ENCODE measurements at places on chromosomes 1 and 21.
A peak's percentile ranks its signal among the peaks of the same experiment; 100 is the strongest.

DNA sequence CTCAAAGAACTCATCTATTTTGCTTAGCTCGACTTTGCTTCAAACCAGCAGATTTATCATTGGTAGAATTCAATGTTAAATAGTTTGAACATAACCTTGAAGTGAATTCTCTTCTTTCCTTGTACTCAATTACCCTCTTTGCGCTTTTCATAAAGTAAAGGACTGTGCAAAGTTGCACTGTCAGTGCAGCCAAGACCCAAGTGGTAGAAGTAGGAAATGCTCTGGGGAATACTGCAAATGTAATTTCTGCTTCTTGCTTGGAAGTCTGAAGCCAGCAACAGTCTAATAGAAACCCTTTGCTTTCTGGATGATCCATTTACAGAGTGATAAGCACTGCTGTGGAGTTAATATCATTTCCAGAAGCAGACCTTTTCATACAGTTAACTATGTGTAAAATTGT, 936.7 kb upstream of the TMPRSS15 start:
- DNase-seq, result no peak

GRCh38 chr1:27506703-27507102, 16.7 kb upstream of the WASF2 start:
- no peak for DNase-seq

DNA sequence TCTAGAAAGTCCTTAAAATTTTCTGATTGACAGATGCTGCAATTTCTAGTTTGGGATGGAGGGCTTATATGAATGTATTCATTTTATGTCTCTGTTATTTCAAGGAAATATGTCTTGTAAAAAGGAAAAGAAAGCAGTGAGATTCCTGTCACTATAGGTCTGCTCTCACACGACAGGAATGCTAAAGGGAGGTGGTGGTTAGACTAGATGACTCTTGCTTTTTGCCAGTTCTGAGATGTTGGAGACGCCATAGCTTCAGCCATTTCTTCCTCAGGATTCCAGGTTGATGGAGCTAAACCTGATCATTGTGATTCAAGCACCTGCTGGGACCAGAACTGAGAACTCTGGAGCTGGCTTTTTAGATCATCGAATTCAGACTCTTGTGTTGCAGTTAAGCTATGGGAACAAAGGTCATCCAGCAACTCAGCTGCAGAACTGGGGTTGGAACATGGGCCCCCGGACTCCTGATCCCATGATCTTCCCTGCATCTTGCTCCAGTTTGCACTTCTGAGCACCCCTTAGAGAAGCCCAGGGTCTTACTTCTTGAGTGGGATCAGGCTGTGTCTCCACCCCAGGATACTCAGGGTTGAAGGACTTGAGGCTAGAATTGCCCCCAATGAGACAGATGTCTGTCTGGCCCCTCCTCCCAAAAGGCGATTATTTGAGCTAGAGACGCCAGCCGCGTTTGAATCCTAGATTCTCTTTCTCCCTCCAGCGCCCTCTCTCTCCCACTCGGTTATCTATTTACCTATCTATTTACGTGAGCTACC, 46.7 kb upstream of the FOXO6 start:
- DNase-seq, result no peak

- DNase-seq, result no peak
Measured at GRCh38 chr1:152029144-152029928, 7.5 kb downstream of the S100A11 start.

DNA sequence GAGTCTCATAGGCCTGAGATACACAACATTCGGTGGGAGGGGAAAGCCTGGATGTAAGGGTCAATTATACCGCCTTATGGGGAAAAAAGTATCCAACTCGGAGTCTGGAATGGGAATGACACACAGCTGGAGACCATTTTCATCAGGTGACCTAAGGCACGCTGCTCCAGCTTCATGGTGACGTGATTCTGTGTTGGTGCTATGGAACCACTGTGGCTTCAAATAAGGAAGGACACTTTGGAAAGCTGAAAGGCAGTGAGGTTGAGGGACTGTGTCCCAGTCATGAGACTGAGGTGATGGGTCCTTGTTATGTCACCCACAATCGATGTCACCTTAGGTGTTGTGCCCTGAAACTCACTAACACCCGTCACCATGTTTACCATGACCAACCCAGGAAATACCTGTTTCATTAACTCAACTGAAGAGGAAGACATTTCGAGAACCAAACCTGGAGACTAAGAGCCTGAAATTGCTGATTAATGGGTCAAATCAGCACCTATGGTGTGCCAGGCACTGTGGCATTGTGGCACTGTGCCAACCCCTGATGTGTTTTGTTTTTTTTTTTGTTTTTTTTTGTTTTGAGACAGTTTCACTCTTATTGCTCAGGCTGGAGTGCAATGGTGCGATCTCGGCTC, 54.5 kb downstream of the IRF2BP2 start:
- DNase-seq, result no peak

DNA sequence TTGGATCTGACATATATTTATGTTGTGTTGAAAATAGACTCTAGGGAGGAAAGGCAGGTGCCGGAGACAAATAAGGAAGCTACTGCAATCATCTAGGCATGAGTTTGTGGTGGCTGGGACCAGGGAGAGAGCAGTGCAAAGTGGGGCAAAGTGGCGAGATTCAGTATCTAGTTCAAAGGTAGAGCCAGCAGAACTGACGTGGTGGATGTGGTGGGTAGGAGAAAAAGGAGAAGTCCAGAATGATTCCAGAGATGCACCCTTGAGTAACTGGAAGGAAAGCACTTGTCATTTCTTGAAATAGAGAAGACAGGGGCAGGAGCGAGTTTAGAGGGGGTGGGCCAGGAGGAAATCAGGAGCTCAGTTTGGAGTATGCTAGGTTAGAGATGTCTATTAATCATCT, 275.2 kb downstream of the KAZN start:
- no peak for DNase-seq

DNA sequence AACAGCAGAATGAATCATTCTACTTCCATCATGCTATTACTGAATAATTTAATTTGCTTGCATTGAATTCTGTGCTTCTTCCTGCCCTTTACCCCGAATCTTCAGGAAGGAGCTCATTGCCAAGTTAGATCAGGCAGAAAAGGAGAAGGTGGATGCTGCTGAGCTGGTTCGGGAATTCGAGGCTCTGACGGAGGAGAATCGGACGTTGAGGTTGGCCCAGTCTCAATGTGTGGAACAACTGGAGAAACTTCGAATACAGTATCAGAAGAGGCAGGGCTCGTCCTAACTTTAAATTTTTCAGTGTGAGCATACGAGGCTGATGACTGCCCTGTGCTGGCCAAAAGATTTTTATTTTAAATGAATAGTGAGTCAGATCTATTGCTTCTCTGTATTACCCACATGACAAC, 44.2 kb downstream of the MAP3K7CL start:
- no peak for DNase-seq

- DNase-seq, result no peak
Measured at GRCh38 chr1:168488138-168488537, 55.7 kb downstream of the XCL2 start.

- DNase-seq, result no peak
Measured at GRCh38 chr1:200343874-200344273, 66.0 kb downstream of the ZNF281 start.

DNA sequence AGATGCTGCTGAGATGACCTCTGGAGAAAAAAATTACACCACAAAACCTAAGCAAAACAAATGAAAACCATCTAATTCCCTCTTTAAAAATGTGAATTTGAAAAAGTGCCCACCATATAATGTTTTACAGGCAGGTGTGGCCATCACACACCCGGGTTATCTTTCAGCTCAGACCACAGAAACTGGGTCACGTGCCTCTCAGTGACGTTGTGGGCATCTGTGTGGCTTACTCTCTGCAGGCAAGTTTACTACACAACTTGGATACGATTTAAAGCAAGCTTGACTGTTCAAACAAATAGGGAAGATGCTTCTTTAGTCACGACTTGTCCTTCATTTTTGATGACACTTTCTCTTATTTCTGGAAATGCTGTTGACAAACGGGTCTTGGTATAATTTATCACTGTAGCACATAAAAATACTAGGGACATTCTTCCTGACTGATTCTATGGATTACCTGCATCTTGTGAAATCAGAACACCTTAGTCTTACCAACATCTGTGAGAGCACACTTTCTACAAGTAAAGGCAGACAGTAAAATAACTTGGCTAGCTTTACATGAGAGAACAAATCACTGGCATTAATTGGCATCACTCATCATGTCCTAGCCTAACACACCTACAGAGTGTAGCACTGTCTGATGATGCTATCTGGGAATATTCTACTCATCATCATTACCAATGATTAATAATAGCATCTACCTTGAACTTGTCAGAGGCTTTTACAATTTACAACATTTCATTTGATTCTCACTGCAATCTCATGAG, 89.3 kb upstream of the EDEM3 start:
- DNase-seq, result no peak

GRCh38 chr1:100952104-100952745, 56.3 kb downstream of the SLC30A7 start:
- DNase-seq, result no peak

DNA sequence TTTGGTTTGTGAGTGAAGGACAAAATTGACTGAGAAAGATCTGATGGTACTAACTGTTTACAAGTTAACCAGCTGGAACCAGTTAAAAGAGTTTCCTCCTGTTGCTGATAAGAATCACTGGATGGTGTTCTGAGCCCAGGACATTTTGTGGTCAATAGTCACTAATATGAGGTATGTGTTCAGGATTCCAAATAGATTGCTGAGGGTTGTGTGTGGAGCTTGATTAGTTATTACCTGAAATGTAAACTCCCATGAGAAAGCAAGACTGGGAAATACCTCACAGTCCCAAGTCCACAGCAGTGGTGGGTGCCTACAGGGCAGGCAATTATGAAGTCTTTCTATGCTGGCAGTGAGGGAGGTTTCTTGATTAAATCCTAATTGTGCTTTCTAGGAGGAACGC, 164.6 kb downstream of the DNM3 start:
- DNase-seq, result no peak

DNA sequence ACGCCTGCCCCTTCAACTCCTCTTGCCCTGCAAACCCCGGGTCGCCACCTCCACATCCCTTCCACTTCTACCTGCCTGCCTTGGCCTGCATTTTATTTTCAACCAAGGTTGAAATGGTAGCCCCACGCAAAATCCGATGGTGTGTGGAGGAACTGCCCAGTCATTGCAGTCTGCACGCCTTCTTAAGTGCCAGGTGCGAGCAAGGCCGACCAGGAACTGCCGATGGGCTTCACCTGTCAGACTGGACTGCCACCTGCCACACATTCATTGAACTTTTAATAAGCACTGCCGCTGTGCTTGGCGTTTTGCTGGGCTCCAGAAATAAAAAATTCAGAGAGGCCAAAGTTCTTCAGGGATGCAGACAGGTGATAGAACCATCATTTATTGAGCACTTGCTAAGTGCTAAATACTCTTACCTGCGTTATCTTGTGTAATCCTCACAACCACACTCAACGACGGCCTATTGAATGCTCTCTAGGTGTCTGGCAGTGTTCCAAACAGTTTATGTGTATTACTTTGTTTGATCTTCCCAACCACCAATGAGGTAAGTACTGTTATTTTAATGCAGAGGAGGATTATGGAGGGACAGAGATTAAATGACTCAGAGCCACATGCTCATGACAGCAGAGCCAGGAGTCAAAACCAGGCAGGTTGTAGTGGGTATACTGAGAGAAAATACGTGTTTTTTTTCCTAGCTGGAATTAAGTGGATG, 36.2 kb downstream of the CACHD1 start:
- DNase-seq, result peak; percentile 37

DNA sequence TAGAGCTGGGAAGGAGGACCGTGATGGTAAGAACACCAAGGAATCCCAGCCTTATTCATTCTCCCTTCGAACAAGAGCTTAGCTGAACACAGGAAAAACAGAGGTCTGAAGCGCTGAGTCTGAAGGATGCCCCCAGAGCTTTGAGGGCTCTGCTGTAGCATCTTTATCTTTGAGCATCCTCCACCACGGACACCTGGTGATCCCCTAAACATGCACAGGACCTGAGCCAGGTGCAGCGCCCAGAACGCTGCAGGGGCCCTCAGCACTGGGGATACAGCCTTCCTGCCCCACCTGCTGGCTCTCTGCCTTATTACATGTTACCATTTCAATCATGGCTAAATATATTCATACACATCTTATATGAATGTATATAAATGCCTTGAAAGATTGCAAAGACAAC, 7.7 kb upstream of the GPATCH4 start:
- no peak for DNase-seq

- no peak for DNase-seq
Measured at GRCh38 chr21:22993144-22993543, 1994.9 kb downstream of the NCAM2 start.

- DNase-seq, result no peak
Measured at GRCh38 chr1:113657126-113657525, 102.2 kb downstream of the PHTF1 start.

DNA sequence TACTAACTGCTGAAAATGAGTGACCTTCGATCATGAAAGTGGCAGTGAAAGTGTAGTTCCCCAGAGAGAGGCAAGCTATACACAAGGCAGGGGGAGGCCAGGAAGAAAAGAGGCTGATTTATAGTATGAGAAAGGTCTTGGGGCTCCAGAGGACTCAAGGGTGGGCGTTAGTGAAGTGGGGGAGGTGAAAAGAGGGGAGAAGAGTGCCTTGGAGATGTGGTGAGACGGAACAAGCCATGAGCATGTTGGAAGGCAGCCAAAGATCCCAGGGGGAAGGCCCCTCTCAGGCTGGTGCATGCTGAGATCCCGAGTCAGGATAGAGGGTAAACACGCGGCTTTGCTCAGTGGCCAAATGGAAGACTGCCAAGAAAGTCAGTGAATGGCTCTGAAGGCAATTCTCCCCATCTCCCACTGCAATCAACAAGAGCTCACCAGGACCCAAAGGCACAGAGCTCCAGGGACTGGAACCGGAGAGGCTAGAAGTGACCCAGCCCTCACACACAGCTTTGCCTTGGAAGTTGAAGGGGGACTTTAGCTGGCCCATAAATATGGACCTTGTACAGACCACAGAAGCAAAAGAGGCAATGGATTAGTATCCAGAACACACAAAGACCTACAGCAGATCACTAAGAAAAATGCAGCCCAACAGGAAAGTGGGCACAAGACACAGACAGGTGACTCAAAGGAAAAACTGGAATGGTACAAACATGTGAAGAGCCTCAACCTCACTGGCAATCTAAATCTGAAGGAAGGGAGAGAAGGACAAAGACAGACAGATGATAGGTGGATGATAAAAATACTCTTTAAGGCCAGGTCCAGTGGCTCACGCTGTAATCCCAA, 49.6 kb downstream of the HSF2BP start:
- no peak for DNase-seq

GRCh38 chr1:206501881-206502280, 5.5 kb upstream of the RASSF5 start:
- DNase-seq, result no peak

DNA sequence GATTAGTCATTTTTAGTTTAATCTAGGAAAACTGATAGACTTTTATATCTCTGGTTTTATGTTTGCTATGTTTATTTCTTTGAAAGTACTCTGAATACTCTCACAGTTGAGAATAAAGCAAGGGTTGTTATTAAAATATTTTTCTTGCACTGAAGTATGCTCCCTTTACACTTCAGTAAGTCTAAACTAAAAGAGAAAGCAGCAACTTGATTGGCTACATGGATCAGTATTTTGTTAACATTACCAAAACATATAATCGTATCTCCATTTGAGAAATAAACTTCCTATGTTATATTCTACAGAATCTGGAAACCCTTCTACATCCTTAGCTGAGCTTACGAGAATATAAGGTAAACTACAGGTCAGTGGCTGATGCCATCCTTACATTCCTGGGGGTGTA, 149.5 kb upstream of the HP1BP3 start:
- no peak for DNase-seq
